Astrocyte of the spinal cord (primary cell): ENCODE measurements at places on chromosomes 6 and 20.

DNA sequence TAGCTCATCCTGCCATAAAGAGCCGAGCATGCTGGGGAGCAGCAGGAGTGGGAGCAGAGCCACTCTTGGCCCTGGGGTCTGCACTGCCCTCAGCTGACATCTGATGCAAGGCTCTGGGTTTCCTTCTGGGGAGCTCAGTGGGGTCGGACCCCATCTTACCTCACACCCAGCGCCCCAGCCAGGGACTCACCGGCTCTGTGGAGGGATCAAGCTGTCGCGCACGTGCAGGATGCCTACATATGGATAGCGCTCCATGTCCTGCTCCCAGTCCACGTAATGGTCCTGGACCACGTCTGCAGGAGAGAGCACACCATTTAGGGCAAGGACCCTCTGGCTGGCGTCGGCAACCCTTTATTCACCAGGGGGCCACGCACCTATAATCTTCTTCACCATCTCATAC, 12.2 kb downstream of the LEMD2 start:
- no peak for DNase-seq

- DNase-seq = no peak
These were observed 646 bp downstream of the HMGA1 start for GRCh38 chr6:34237316-34237721.

GRCh38 chr20:19549896-19550295, 208.2 kb upstream of the RIN2 start:
- DNase-seq = no peak

DNA sequence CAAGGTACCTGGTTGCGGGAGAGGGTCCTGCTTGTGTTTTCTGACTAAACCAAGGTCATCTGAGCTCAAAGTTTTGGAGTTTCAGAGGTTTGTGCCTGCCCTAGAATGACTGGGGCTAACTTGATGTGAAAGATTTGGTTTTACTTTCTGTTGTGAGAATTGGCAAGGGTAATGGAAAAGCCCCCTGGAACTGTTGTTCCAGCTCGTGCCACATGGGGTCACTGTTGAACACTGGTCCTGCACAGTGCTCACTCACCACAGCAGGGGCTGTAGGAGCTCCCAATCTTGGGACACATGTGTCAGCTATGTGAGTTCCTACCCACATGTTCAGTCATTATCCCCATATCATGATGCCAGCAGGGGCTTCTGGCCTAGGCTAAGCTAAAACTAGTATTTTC, 6.5 kb downstream of the TGM6 start:
- DNase-seq = peak; percentile 33

GRCh38 chr20:41783423-41784208, 165.4 kb upstream of the CHD6 start:
- DNase-seq = no peak

DNA sequence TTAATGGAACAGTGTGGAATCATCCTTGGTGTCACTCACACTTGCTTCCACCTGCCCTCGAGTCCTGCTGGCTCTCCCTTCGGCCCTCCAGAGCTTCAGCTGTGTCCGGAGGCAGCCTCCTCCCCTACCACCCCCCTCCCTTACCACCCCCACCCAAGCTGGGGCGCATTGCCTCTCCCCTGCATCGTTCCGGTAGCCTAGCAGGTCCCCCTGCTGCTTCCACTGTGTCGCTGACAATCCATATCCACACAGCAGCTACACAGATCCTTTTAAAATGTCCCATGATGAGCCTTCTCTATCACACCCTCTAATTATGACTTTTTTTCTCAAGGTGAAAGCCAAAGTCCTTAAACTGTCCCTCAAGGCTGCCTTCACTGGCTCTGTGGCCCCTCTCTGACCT, 117.6 kb downstream of the TIAM2 start:
- DNase-seq = no peak

GRCh38 chr6:162670345-162670744, 57.2 kb downstream of the PRKN start:
- DNase-seq = no peak

- no peak for DNase-seq
These were observed 146.5 kb downstream of the EDN1 start for GRCh38 chr6:12436683-12437082.

- DNase-seq = peak; percentile 66
These were observed 34.6 kb upstream of the ADGRF1 start for GRCh38 chr6:47076422-47077344.

GRCh38 chr20:14009208-14009607, 13.9 kb downstream of the MACROD2 start:
- no peak for DNase-seq

DNA sequence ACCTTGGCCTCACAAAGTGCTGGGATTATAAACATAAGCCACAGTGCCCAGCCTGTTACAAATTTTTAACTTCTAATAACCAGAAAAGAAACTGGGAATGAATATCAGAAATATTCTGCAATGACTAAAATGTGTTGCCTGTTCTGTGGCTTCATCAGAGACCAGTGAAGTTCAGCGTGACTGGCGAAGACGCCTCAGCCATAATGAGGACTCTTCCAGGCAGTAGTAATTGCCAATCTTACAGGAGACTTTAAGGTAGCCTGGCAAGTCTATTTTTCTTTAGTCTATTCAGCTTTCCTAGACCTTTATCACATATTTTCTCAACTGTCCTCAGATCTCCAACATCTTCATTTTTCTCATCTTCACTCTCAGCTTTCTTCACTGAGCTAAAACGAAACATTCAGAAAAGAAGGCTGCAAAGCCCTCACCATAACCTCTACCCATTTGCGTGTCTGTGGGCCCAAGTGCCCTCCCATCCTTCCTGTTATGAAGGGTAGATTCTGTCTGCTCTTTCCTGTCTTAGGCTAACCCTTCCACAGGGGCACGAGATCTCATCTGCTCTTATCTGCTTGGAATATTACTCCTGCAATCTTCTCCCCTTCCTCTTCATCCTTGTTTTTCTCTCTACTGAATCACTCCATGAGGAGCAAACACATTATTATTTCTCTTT, 42.0 kb upstream of the OLIG3 start:
- no peak for DNase-seq

DNA sequence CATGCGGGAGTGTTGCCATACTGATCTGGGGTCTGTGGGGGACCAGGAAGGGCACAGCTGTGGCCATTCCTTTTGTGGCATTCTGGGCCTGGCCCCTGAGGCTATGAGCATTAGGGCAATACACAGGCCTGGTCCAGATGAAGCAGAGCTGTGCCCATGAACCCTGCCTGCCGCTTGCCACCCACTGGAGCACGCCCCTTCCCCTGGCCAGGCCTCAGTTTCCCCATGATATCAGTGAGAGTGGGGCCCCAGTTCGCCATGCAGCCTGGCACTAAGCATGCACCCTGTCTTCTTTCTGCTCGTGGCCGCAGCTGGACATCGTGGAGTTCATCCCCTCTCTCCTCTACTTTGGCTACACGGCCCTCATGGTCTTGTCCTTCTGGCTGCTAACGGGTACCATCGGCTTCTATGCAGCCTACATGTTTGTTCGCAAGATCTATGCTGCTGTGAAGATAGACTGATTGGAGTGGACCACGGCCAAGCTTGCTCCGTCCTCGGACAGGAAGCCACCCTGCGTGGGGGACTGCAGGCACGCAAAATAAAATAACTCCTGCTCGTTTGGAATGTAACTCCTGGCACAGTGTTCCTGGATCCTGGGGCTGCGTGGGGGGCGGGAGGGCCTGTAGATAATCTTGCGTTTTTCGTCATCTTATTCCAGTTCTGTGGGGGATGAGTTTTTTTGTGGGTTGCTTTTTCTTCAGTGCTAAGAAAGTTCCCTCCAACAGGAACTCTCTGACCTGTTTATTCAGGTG, 42.4 kb downstream of the PLAGL2 start:
- peak; percentile 57 for DNase-seq

GRCh38 chr6:169293196-169293595, 39.5 kb upstream of the THBS2 start:
- DNase-seq = no peak

- DNase-seq = no peak
These were observed 108.9 kb downstream of the VEGFA start for GRCh38 chr6:43878823-43879495.

DNA sequence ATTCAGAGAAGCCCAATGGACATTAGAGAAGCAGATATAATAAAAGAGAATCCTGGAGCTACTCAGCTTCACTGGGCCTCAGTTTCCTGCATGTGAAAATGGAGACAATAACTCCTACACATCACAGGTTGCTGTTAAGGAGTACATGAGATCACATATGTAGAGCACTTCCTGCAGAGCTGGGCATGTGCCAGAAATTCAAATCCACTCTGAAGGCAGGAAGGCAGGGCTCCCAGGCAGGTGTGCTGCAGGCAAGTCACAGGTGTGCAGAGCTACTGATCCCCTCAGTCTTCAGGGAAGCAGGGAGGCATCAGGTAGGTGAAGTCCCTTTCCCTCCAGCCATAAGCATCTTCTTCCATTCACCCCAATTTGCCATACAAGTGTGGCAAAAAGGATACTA, 48.0 kb downstream of the DST start:
- no peak for DNase-seq

DNA sequence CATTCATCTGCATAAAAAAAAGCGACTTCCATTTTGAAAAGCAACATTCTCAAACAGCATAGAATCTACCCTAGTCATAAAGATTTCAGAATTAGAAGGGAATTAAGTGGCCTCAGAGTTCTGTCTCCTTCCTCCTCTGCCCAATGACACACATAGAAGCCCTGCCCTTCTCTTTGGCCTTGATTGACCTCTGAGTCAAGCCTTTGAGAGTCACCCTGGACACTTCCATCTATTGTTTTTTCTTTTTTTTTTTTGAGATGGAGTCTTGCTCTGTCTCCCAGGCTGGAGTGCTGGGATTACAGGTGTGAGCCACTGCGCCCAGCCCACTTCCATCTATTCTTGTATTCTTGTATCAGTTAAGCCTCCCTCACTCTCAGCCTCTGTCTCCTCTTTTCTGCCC, 44.8 kb upstream of the CTNNBL1 start:
- no peak for DNase-seq

DNA sequence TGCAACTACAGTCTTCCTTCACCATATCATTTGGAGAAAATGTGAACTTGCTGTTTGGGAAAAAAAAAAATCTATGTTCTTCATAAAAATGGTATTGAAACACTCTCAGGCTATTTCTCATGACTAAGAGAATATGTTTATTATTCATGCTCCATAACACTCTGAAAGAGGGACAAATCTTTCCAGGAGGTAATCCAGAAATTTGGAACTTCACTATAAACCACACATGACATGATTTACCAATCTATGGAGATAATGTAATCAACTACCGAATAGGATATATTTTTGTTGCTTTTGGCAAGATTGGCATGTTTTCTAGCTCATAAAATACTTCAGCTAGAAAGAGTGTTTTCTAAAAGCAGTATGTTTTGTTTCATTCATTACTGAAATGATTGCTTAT, 56.3 kb downstream of the THEMIS start:
- peak; percentile 18 for DNase-seq

- DNase-seq = peak; percentile 70
These were observed 1.0 kb upstream of the VSTM2L start for GRCh38 chr20:37901654-37902503.

DNA sequence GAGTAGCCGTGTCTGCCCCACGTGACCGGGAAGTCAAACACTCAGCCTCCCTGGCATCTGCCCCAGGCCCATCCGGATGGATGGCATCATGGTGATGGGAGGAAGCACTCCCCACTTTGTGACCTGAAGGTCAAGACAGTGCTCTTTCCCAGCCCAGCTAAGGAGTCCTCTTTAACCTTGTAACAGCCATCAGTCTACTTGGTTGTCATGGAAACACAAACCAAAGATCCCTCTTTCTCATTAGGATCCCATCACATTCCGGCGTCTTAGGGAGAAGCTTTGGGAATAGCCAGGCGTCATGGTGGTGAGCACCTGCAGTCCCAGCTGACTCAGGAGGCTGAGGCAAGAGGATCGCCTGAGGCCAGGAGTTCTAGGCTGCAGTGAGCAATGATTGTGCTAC, 90.9 kb upstream of the FOXC1 start:
- no peak for DNase-seq

DNA sequence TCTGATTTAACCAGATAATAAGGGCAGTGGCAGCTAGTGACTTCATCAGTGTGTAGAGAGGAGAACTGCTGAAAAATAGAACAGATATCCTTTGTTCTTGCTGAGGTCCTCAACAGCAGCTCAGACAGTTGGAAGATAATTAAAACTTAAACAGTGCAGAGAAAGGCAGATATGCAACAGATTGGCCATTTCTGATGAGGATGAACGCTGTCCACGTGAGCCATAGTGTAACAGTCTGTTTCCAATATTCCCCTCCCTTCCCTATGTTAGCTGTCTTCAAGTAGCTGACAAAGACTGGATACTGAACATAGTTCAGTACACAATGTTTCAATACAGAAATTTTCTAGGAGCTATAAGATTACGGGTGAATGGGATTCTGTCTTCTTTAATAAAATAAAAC, 291.4 kb downstream of the BTBD9 start:
- no peak for DNase-seq

GRCh38 chr20:41697861-41698559, 79.8 kb upstream of the CHD6 start:
- peak; percentile 40 for DNase-seq

- no peak for DNase-seq
These were observed 12.4 kb upstream of the GDAP1L1 start for GRCh38 chr20:44234566-44235317.

DNA sequence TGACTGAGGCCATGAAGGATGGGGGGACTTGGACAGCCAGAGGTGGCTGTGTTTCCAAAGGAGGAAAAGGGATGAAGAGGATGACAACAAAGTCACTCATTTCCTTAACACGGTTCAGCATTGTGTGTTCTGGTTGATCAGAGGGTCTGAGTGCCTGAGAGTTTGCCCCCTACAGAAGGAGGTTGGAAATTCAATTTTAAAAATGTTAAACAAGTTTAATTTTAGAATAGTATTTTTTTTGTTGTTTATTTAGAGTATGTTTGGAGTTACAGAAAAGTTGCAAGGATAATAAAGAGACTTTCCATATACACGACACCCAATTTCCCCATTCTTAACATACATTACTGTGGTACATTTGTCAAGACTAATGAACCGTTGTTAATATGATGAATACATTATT, 10.3 kb upstream of the VAPB start:
- no peak for DNase-seq

- DNase-seq = peak; percentile 8
These were observed 3.2 kb downstream of the TTBK1 start for GRCh38 chr6:43246301-43247113.

DNA sequence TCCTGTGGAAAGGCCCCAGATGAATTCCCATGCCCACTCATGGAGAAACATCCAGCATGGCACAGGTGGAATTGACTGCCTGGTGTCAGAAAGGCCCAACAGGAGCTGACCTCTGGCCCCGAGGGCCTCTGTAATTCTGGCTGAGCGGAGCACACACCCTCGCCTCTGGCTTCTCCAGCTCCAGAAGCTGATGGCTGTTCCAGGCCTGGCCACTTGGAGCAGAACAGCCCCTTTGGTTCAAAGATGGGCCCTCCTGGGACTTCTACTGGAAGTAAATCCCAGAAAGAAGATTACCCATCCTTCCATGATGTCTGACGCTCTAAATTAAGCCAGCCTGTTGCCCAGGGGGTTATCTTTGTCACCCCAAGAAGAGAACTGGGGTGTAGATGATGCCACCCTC, 275.1 kb upstream of the CDH4 start:
- DNase-seq = no peak
